ENCODE measurements at places on chromosomes 16 and 17.

- no peak for DNase-seq
These were observed 23.6 kb upstream of the BPTF start for GRCh38 chr17:67801626-67802175.

- DNase-seq: no peak
These were observed 38.9 kb upstream of the NDRG4 start for GRCh38 chr16:58461056-58461455.

DNA sequence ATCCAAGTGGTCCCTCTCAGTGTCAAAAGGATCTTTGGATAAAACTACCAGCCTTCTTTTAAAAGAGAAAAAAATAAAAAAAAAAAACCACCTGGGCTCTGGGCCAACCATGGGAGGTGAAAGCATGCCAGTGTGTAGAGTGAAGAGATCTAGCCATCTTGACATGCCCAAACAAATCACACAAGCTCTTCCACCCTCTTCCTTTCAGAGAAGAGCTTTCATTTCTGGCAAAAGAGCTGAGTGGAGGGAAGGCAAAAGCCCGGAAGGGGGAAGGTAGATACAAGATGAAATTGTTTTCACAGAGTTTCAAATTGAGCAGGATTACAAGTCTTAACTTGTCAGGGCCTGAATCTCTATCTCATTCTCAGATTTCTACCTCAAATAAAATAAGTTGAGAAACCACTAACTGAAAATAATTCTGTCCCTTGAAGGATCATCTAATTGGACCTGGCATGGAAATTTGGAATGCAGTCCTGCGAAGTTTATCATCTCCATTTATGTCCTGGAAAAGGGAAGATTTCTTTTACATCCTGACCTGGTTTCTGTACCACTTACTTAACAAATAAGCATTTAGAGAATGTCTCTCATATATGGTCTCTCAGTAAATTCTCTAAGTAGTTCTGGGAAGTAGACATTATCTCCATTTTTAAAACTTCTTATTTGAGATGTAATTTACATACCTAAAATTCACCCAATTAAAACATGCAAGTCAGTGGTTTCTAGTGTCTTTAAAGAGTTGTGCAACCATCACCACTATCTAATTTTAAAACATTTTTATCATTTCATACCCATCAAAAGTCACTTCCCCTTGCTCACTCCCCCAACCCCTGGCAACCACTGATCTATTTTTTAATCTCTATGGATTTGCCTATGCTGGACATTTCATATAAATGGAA is 93.7 kb downstream of the TANGO6 start:
- DNase-seq: no peak

DNA sequence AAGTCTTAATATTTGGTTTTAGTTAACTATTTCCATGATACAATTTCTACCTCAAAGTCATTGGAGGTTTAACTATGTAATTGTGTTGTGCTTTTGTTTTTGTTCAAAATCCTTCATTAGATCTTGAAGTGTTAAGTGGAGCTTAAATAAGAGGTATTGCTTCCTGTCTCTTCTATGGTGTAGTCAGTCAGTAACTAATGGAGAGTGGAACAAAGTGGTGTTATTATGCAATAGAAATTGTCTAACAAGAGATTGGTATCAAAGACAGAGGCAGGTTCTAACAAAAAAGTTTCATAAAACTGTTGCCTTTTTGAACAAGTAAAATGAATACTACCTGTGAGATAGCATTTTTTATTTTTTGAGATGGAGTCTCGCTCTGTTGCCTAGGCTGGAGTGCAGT is 45.2 kb downstream of the GRB7 start:
- DNase-seq: no peak

DNA sequence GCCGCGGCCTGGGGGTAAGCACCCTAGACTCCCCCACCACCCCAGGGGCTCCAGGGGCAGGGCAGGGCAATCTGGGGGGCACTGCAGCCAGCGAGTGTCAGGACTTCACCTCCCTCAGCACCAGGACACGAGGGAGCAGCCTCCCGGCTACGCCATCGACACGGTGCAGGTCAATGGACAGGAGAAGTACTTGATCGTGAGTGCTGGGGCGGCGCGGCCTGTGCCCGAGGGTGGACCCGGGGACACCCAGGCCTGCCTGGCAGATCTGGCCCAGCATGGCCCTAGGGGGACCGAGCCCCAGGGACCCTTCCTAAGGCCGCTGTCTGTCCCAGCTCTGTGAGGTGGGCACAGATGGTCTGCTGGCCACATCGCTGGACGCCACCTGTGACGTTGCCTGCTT is 3.1 kb upstream of the RHBDL1 start:
- DNase-seq: no peak

GRCh38 chr17:27453471-27453870 is 2.8 kb upstream of the KSR1 start:
- DNase-seq: no peak

GRCh38 chr17:9509236-9509816 is 66.3 kb downstream of the STX8 start:
- no peak for DNase-seq

DNA sequence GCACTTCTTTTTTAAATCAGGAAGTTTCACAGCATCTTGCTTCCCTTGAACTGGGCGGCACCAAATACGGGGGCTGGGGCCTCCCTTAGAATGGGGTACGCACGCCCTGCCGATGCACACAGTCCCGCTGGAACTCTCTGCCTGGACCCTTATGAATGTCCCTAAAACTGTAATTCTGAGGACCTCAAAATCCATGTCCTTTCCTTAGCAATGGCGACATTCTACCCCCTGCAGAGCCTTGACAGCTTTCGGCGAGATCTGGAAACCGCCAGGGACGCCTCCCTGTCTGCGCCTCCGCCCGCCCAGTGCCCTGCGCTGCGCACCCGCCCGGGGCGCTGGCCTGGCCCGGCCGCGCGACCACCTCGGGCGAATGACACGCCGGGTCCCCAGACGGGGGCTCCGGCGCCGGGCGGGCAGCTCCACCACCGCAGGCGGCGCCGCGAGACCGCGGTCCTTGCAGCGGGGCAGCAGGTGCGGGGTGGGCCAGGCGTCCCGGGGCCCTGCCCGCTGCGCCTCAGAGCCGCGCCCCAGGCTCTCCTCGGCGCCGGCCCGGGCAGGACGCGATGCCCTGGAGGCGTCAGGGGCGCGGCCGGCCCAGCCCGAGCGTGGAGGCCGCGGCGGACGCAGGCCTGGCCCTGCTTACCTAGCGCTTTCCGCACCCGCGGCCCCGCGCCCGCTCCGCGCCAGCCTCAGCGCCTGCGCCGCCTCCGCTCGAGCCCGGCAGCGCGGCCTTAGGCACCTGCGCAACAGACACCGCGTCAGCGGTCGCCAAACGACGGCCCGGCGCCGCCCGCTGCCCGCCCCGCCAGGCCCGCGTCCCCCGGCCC is 548 bp downstream of the HAGH start:
- no peak for DNase-seq

- DNase-seq: no peak
These were observed 354 bp upstream of the ESRP2 start for GRCh38 chr16:68236137-68236825.

GRCh38 chr17:38428643-38429371 is 543 bp downstream of the ARHGAP23 start:
- DNase-seq: no peak

GRCh38 chr17:27321372-27321771 is 27.5 kb downstream of the WSB1 start:
- DNase-seq: no peak

DNA sequence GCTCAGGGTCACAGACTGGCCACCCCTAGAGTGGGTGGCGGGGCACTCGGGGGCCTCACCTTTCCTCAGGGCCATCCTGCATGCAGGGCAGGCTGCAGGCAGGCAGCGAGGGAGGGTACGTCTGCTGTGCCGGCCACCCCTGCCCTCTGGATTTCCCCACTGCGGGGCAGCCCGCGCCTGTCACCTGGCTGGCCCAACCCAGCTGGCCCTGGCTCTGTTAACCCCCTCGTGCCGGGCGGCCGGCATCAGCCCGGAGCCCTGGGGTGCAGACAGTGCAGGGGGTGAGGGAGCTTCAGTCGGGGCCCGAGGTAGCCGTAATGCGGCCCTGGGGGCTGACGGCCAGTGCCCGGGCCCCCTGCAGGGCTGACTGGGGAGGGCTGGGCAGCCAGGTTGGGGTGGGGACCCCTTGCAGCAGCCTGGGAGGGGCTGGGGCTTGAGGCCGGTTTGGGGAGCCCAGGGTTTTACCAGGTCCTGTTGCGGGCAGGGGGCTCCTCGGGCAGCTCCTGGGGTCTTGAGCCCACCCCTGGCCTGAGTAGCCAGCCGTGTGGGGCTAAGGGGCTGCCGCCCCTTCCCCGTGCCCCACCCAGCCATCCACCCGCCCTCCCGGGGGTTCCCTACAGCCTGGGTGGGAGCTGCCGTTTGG is at the start of gene IGFALS:
IGFALS (minus strand) TSS at position 128 of the 643 bp plus-strand sequence; CDS start at position 75, 53 bp downstream.
- no peak for DNase-seq

DNA sequence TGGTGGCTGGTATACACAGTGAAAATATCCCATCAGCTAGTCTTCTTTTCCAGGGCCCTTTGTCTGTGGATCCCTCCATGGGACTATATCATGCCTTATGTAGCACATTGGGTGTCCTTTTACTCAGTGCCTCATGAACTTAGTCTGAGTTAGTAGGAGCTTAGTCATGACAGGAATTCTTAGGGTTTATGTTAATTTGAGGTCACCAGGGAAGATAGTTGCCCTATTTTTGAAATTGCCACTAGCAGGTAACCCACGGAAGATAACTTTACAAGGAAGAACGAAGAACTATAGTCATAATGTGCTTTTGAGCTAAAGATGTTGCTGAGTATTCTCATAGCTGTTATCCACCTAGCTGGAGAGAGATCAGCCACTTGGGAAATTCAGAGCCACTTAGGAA is 14.8 kb upstream of the PLK1 start:
- DNase-seq: no peak

GRCh38 chr16:50578137-50578536 is 29.9 kb downstream of the NKD1 start:
- DNase-seq: no peak

DNA sequence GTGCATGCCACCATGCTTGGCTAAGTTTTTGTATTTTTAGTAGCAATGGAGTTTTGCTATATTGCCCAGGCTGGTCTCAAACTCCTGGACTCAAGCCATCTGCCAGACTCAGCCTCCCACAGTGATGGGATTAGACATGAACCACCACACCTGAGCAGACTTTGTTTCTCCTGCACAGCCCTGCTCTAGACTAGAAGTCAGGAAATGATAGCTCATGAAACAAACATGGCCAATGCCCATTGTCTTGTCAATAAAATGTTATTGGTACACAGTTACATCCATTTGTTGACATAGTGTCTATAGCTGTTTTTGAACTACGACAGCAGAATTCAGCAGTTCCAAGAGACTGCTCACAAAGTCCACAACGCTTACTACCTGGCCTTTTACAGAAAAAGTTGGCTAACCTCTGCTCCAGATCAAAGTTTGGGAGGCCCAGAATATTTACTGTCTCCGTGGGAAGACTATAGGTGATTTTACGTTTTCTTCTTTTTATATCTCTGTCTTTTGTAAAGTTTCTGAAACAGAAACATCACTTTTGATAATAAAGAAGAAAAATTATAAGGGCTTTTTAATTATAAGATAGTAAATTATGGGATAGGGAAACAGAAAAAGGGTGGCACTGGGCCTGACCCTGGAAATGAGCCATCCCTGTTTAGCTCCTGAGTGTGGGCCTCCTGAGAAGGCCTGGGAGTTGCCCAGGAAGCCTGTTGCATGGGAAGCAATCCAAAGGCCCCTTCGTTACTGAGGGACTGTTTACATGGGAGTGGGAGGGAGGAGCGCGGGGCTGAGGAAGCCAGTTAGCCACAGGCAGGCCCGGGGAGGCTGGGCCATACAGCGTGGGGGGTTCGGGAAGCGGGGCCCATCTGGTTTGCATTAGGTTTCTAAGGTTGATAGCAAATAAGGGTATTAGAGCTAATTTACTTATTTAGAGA is 201.5 kb downstream of the IRF8 start:
- DNase-seq: no peak

DNA sequence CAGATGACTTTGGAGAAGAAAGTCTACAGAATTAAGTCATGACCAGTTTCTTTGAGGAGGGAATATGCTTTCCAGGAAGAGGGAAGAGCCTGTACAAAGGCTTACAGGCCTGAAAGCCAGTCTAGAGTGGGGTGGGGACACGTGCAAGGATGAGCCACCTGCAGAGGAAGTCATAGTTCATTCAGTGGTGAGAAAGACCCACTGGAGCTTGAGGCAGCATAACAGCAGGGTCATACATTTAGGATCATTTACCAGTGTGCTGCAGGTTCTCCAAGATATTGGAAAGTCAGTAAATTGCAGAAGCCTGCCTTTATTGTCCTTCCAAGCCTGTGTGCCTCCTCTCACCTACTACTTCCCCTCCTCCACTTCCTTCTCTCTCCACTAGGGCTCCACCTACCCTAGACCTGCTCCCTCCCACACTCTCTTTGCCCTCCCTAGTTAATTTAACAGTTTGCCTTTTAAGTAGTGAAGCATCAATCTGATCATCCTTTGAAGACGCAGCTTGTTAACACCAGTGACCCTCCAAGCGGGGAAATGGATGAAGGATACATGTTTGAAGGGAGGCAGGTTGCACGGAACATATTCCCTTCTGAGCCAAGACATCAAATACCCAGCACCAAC is 40.2 kb downstream of the CDRT15 start:
- DNase-seq: no peak

- DNase-seq: no peak
These were observed 793 bp downstream of the COG7 start for GRCh38 chr16:23452221-23452571.

GRCh38 chr17:82400206-82400605 is 17.9 kb upstream of the HEXD start:
- no peak for DNase-seq

- no peak for DNase-seq
These were observed 7.4 kb downstream of the CDK5RAP3 start for GRCh38 chr17:47978324-47978723.

- no peak for DNase-seq
These were observed 20.3 kb downstream of the G6PC1 start for GRCh38 chr17:42920922-42921321.

- no peak for DNase-seq
These were observed 49.3 kb downstream of the CMIP start for GRCh38 chr16:81493755-81494433.

GRCh38 chr17:67157732-67158639 is 87.0 kb downstream of the HELZ start:
- no peak for DNase-seq

- DNase-seq: no peak
These were observed 93.0 kb downstream of the SEC14L1 start for GRCh38 chr17:77233635-77234334.

GRCh38 chr17:32142857-32143526 is 690 bp downstream of the RHOT1 start:
- DNase-seq: no peak

DNA sequence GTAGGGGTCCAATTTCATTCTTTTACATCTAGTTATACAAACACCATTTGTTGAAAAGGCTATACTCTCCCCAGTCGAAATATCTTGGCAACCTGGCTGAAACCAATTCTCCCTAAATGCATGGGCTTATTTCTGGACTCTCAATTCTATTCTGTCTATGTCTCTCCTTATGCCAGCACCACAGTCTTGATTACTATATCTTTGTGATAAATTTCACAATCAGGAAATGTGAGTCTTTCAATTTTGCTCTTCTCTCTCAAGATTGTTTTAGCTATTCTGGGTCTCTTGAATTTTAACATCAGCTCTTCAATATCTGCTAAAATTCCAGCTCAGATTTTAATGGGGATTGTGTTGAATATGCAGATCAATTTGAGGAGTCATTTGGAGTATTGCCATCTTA is 5.9 kb upstream of the TRIM25 start:
- DNase-seq: no peak

All from SIG-M5 (cell line).